ENCODE measurements at places on chromosomes 1 and 21. TPM values are rescaled to one million over a fixed set of nuclear protein-coding genes. Genes with fewer than 3 reads are reported as not detected.

DNA sequence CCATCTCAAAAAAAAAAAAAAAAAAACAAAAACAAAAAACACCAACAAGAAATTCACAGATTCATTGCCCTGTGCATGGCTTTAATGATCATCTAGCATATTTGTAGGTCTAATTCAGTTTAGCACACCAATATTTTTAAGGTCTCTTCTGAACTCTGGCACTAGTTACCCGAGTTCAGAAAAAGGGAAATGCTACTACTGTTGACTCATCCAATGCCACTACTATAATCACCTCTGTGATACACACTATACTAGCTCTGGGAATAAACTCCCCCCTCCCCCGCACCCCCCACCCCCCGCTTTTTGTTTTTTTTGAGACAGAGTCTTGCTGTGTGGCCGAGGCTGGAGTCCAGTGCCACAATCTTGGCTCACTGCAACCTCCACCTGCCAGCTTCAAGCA lies 55.6 kb downstream of the FBXO42 start:
- no peak for DNase-seq

DNA sequence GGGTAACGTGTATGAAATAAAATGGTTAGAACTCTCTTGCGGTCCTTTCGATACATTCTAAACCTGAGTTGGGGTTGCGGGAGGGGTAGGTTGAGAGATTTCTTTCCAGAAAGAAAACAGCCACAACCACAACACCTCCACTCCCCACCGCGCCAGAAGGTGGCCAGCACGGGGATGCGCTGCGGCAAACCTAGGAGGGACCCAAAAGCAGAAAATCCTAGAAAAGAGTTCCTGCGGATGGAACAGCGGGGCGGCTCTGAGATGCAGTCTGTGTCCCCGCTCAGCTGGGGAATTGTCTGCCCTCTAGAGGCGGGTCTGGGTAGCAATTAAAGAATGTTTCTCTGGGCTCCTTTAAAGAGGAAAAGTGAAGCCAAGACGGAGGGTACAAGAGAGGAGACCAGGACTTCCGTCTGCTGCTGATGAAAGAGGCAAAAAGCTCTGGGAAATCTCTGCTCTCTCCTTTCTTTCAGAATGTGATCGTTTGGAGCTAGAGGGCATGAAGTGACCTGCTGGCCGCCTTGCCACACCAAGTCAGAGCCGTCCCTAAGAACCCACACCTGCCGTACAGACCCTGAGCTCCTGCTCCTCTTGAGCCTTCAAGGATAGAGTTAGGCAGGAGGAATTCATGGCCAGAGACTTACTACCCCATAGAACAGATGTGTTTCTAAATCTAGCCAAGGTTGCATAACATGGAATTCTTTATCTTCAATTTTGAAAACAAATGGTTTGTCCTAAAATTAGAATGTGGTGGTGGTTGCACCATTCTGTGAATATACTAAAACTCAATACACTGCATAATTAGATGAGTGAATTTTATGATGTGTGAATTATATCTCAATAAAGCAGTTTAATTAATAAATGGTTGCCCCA lies 46.5 kb upstream of the COA6 start:
- DNase-seq = peak; percentile 93

DNA sequence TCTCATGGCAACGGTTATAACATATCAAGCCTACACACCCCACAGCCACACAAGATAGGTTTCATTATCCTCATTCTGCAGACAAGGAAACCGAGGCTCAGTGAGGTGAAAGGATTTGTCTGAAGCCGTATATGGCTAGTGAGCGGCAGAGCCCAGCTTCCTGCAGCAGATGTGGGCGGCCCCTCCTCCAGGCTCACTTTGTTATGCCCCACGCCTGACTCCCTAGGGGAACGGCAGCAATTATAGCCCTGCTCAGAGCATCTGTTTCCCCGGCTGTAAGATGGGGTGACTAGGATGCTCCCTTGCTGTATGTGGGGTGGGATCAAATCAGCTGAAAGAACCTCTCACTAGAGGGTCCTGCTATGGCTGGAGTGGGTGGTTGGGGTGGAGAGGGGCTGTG lies 22.1 kb downstream of the GRHL3 start:
- peak; percentile 64 for DNase-seq

- DNase-seq = no peak
Measured at GRCh38 chr1:1910033-1910465, 5.0 kb upstream of the CALML6 start.

GRCh38 chr1:30518696-30519095 lies 204.7 kb downstream of the MATN1 start:
- peak; percentile 23 for DNase-seq

The MEAF6 gene
- total RNA-seq = 49.6 TPM
